ENCODE measurements at places on chromosomes 7 and 10.
A peak's percentile ranks its signal among the peaks of the same experiment; 100 is the strongest.

DNA sequence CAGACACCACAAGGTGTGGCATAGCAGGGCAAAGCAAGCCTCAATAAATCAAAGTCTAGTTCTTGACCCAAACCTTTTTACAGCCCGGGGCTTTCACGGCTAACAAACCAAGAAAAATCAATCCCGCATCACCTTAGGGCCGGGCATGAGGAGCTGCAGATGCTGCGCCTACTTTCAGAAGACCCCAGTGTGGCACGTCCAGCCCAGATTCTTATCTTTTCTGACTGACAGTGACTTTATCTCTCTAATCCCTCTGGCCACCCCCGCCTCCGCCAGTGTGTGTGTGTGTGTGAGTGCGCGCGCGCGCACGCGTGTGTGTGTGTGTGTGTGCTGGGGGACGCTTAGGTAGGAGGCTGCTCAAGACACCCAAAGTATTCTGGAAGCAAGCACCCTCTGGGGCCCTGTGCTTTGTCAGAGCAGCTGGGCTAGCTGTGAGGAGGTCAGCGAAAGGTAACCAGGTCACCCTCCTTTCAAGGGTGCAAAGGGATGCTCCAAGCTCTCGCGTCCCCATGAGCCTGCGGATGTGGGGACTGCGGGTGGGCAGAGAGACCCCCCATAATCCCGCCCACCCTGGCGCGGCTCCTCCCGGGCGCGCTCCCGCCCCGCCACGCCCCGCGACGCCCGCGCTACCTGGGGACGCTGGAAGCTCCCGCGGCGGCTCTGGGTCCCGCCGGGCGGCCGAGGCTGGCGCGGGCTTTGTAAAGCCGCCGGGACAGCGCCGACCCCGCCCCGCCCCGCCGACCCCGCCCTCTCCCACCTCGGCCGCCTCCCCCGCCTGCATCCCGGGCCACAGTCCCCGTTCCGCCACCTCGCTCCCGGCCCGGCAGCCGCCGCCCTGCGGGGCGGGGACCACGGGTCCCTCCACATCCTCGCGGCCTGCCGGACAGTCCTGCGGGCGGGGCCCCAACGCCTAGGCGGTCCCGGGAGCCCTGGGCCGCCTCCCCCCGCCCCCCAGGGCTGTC lies 57.1 kb upstream of the RHOBTB1 start:
- no peak for DNase-seq

GRCh38 chr10:71463111-71463510 lies 66.4 kb downstream of the CDH23 start:
- DNase-seq: no peak

- DNase-seq: peak; percentile 98
Measured at GRCh38 chr7:95213809-95214492, 110.4 kb downstream of the PON1 start.

GRCh38 chr7:114956702-114957101 lies 34.8 kb downstream of the MDFIC start:
- no peak for DNase-seq

- no peak for DNase-seq
Measured at GRCh38 chr10:34262985-34263384, 552.1 kb downstream of the PARD3 start.

GRCh38 chr10:120480065-120480600 lies 23.1 kb downstream of the PLPP4 start:
- DNase-seq: no peak

DNA sequence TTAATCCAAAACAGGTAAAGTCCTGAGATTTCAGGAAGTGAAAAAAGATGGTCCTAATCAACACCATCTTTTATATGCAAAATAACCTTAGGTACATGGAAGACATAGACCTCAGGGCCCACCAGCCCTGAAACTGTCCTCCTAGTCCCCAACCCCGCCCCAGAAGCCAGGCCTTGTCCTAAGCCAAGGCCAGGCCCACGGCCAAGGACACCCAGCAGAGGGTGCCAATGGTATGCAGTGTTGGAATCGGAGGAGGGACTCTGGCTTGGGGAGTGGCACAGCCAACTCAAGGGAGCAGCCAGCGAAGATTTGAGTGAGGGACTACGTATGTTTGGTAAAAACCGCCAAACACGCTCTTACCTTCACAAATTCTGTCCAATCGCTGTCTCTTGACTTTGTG lies 96.7 kb downstream of the ZRANB1 start:
- DNase-seq: no peak

DNA sequence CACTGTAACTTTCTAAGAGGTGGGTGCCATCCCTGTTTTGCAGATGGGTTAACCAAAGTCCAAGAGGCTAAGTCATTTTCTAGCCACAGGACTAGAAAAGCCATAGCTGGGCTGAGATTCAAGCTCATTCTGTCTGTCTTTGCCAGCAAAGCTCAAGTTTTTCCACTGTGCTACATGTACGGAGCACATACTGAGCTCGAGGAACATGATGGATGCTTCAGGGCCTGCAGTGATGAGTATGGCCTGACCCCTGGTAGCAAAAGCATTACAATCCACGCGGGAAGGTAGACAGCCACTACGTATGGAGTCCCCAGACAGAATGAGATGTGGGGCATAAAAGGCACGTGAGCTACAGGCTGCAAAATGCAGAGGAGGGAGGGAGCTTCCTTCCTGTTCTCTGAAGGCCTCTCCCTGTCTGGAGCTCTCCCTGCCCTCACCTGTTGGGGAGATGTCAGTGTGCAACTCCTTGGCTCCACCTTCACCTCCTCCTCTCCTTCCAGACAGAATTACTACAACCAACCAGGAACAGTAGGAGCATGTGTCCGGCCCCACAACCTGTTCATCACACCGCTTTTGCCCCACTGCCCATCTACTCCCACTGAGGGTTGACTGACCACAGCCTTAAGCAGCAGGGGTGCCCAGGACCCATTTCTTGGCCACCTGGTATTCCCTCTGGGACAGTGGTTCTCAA lies 16.4 kb downstream of the ITPRIP start:
- DNase-seq: no peak

DNA sequence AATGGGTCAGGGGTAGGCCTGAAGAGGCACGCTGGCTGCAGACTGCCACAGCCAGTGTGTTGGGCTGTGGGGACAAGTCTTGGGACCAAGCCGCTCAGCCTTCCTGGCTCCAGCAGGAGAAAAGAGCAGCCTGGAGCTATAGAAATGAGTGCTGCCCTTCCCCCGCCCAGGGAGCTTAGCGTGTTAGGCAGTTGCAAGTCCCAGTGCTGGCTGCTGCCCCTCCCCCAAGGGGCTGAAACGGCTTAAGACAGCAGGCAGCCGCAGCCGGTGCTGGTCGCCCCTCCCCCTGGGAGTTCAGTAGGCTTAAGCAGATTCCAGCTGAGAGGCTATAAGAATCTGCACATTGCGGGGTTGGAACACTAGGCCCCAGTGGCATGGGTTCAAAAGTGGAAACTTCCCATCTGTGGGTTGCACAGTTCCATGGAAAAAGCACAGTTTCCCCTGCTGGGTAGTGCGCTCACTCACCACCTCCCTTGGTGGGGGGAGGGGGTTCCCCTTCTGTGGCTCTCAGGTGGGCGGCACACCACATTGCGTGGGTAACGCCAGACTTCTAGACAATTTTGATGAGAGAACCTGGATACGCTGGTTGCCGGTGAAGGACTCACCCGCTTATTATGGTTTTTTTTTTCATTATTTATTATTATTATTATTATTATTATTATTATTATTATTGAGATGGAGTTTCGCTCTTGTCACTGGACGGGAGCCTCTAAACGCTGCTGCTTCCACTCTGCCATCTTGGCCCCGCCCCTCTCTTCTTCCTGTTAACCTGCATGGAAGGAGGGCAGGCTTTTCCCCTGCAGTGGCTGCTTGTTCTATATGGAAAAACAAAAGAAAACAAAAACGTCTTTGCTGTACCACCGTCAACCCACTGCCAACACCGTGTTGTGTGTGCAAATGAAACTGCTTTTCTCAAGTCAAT lies 151.1 kb downstream of the CXCL12 start:
- no peak for DNase-seq

DNA sequence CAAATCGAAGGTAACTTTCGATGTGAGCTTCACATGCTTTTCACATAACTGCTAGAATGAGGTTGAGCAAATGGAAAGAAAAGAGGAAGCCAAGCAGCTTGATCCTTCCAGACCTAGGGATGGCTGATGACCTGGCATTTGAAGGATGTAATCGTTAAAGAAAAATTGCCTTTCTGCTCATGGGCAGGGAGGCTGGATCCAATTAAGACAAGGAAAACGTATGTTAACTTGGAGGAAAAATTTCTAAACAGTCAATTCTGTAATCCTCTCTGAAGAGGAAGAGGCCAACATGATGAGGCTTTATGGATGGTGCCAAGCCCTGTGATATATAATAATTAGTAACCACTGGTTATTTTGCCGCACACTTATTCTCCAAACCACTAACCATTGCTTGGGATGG lies 12.5 kb downstream of the GRK5 start:
- DNase-seq: no peak

DNA sequence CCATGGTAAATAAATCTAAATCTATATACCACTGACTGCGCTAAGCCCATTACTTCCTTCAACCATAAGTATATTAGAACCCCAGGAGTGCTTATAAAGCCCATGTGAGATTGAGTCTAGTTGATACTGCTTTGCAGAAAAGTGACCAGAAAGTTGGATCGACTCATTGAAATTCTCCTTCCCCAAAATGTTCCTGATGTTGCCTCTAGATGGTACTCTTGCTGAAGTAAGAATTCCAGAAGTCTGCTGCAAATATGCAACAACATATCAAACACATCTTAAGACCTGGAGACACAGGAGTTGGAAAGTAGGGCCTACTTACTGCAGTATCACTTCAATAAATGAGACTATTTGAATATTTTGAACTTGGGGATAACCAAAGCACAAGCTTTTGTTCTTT lies 550.8 kb downstream of the IPMK start:
- peak; percentile 28 for DNase-seq

DNA sequence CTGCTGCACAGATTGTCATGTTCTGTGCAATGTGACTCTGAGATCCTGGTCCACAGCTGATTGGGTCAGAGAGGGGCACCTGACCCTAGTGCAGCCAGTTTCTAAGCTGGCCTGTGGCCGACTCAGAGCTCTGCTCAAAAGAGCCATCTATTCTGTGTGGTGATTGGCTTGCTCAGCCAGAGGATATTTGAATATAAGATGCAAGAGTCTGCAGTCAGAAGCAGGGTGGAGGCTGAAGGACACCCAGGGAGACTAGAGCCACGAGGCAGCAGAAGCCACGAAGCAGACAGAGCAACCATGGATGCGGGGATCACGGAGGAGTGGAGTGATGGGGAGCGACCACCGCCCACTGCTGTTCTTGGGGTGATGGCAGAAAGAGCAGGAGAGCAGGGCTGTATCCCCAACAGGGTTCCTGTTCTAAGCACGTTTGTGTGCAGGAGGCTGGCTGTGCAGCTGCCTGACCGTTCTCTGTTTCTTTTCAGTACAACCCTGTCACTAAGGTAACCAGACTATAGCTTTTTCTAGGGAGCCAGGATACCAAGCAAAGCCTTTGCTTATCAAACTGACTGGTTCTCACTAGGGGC lies 19.5 kb upstream of the RHEB start:
- DNase-seq: no peak

- no peak for DNase-seq
Measured at GRCh38 chr7:10727636-10728035, 246.0 kb upstream of the PHF14 start.

GRCh38 chr10:113917636-113918035 lies 63.2 kb downstream of the NHLRC2 start:
- DNase-seq: no peak

- no peak for DNase-seq
Measured at GRCh38 chr10:109427411-109427810, 495.9 kb downstream of the XPNPEP1 start.

- no peak for DNase-seq
Measured at GRCh38 chr10:120634659-120635058, 177.6 kb downstream of the PLPP4 start.

- DNase-seq: peak; percentile 33
Measured at GRCh38 chr7:88306590-88307048, at the start of gene STEAP4. Gene STEAP4 (minus strand): TSS chr7:88306894. CDS start chr7:88284269, 22,625 bp downstream.

- no peak for DNase-seq
Measured at GRCh38 chr10:59843748-59844147, 62.6 kb downstream of the CCDC6 start.

GRCh38 chr10:21195252-21195651 lies 298.1 kb upstream of the NEBL start:
- no peak for DNase-seq

GRCh38 chr7:94380264-94380663 lies 14.4 kb upstream of the COL1A2 start:
- DNase-seq: no peak

- DNase-seq: no peak
Measured at GRCh38 chr10:19918794-19919193, 102.6 kb downstream of the PLXDC2 start.

GRCh38 chr10:24289235-24289634 lies 80.3 kb downstream of the KIAA1217 start:
- no peak for DNase-seq

DNA sequence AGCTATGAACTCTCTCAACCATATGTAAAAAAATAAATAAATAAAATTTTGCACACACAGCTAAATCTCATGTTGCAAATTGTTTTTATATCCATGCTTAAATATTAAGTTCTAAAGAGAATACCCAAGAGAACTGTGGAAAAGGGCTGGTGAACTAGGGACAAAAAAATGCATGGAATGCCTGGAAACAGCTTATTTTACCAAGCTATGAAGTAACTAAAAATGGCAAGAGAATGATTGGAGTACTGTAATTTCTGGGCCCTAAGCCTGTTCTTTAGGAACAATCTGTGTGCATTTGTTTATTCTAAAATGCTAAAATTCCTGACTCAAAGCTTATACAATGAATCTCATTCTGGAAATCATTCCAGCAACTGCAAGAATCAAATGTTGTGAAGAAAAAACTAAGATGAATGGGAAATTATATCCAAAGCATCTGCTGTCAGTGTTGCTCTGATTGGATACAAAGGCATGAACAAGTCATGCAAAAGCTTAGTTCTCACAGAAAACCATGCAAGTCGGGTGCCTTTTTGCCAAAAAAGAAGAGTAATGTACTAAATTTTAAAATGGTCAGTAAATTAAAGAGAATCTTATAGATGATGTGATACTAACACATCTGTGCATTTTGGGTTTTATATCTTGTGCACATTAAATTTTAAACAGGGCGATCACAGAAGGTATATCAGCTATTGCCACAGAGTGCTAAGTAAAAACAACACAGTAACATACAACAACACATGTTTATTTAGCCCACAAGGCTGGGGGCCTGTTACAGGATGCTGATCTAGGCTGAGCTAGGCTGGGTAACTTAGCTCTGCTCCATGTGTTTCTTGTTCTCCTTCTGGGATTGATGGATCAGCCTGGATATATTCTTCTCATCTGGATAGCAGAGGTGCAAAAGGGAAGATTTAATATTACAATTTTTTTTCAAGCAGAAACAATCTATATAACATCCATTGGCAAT lies 453.5 kb upstream of the SEMA3A start:
- DNase-seq: peak; percentile 80

- peak; percentile 49 for DNase-seq
Measured at GRCh38 chr10:5575482-5576153, 50.9 kb downstream of the CALML3 start.

GRCh38 chr10:84008878-84009277 lies 130.4 kb upstream of the GHITM start:
- DNase-seq: no peak
